ENCODE measurements at places on chromosomes 16 and 17.

GRCh38 chr16:7867831-7868230, 535.2 kb downstream of the RBFOX1 start:
- no peak for DNase-seq

DNA sequence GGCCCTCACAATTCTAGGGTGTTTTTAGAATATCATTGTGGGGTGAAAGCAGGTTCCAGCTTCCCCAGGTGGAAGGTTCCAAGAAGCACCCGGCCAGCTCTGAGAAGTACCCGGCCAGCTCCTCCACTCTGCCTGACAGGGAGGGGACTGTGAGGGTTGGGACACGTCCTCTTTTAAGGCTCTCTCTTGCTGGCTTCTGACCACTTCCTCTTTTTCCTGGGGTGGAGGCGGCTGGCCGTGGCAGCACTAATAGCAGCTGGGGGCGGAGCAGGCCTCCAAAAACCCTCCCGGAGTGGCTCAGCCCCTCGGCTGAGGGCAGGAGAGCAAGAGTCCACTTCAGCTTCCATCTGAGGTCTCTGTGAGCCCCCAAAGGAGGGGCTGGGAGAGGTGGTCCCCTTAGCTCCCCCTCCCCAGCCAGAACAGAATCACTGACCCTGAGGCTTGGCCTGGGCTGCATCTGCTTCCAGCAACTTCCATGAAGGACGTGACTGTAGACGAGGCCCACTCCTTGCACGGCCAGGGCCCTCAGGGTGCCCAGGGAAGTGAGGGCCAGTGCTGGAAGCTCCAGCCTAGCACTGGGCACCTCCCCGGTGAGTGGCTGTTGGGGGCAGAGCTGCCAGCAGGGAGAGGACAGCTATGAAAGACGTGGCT, 26.7 kb upstream of the PLCG2 start:
- DNase-seq = no peak

GRCh38 chr16:12637002-12637401, 166.7 kb downstream of the CPPED1 start:
- no peak for DNase-seq

- DNase-seq = peak; percentile 79
Measured at GRCh38 chr17:31388770-31389656, 2.5 kb upstream of the RAB11FIP4 start.

- no peak for DNase-seq
Measured at GRCh38 chr16:85179344-85180046, 67.2 kb upstream of the CIBAR2 start.

DNA sequence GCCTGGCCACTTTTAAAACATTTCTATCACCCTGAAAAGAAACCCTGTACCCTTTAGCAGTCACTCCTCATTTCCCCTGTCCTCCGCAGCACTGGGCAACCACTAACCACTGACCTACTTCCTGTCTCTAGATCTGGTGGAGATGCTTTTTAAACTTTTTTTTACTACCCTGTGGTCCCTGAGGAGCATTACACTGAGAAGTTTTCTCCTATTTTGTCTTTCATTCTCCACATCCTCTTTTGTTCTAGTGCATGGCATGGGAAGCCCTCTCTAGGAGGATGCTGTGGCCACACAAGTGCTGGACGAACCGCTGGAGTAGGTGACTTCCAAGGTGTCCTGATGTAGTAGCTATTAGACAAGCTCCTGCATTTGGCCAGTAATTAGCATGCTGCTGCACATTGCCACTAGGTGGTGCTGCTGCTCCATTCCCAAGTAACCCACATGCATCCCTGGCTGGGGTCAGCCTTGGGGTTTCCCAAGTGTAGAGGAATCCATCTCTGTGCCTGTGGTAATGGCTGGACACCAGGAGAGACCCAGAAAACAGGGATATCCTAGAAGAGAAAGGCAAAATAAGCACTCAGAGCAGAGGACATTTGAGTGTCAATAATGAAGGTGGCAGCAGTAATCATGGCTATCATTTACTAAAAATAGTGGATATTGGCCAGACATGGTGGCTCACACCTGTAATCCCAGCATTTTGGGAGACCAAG, 143.8 kb upstream of the CRHR1 start:
- DNase-seq = peak; percentile 88

DNA sequence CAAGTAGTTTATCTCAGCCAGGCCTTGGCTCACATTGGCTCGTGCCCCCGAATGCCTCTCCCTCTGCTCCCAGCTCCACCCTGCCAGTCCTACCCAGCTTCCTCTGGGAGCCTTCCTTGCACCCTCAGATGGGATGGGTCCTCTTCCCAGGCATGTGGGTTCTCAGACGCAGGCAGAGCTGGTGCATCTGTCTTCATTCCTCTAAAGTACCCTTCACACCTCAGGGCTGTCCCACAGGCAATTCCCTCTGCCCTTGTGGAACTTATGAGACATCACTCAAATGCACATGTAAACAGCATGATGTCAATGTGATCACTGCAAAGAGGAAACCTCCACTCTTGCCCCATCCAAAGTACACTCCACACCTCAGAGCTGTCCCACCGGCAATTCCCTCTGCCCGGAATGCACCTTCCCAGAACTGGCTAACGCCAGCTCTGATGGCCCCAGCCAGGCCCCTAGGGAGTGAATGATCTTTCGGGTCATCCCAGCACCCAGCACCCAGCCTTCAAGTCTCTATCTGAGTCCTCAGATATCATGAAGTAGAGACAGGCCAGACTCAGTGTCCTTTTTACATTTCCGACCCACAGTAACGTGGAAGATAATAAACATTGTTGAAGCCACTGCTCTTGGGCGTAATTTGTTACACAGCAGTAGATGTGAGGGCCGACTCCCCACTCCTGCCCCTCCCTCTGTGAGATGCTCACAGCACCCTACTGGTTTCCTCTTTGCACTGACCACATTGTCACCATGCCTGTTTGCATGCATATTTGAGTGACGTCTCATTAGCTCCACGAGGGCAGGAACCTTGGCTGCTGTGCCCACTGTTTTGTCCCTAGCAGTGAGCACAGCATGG, 85.4 kb downstream of the N4BP1 start:
- DNase-seq = peak; percentile 53

- DNase-seq = no peak
Measured at GRCh38 chr17:4818276-4818675, 11.3 kb downstream of the PLD2 start.

GRCh38 chr16:337975-338575, 14.4 kb downstream of the AXIN1 start:
- DNase-seq = no peak

GRCh38 chr17:81332914-81333528, 37.9 kb upstream of the SLC38A10 start:
- no peak for DNase-seq

DNA sequence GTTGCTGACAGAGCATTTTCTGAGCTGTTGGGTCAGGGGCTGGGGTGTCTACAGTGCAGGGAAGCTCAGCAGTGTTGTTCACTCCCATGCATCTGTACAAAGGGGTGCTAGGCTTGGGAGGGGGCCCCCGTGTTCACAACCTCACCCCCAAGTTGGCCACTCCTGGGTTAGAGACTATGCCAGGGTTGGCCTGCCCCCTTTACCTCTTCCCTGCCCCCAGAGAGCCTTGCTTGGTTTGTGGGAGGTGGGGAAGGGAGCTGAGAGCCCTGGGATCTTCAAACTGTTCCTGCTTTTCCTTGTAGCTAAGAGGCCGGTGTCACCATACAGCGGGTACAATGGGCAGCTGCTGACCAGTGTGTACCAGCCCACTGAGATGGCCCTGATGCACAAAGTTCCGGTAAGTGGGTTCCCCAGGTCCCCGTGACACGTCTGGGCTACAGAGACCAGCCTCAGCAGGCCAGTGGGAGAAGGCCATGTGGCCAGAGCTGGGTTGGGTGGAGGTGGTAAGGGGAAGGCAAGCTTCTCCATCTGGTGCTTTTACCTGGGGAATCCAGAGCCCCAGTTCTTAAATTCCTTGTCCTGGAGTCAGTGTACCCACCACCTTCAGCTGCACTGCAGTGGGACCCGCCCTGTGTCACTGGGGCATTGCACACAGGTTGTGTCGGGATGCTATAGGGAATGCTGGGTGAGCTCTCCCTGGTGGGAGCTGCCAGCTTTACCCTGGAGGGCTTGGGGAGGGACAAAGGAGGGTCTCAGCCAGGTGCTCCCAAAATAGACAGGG, 11.8 kb downstream of the GPRC5C start:
- DNase-seq = no peak

Measured in activated effector memory CD4-positive, alpha-beta T cell treated with anti-CD3 and anti-CD28 coated beads, Interleukin-2, amount 50 U/mL, for 16 hours (primary cell).